ENCODE measurements at places on chromosomes 11 and 22.
A peak's percentile ranks its signal among the peaks of the same experiment; 100 is the strongest.

DNA sequence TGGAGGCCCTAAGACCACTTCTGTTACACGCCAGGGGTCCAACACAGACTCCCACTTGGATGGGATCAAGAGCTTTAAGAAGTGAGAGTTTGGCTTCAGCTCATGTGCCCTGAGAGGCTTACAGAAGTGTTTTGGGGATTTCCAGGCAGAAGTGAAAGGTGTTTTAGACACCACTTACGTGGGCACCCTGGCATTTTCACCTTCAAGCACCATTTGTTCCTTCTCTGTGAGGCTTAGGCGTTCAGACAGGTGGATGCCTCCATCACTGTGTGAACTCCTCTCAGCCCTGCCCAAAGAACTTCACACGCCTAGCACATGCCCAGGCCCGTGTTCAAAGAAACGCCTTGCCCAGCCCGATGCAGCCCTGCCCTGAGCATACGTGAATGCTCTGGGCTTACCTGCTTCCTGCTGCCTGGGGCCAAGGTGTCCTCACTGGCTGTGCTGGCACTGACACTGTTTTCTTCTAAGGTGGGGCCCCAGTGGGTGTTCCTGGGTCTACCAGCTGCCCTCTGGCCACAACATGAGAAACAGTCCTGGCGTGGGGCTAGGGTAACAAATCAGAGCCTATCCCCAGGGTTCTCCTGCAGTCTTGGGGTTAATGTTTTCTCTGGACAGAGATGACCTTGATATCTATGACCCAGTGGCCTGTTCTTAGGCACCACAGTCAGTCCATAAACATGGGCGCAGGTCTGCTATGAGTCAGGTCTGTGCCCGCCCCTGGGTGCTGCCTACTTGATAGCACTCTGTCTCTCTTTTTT, 34.0 kb downstream of the AMPD3 start:
- H3K4me1 ChIP-seq: peaks cover 17% of the 10 kb centered on the region
- H3K27ac ChIP-seq: no peak overlapping the region
- no peaks in the 10 kb centered on the region for H3K27me3 ChIP-seq
- no peak overlapping the region for H3K4me3 ChIP-seq
- H3K36me3 ChIP-seq: no peaks in the 10 kb centered on the region

DNA sequence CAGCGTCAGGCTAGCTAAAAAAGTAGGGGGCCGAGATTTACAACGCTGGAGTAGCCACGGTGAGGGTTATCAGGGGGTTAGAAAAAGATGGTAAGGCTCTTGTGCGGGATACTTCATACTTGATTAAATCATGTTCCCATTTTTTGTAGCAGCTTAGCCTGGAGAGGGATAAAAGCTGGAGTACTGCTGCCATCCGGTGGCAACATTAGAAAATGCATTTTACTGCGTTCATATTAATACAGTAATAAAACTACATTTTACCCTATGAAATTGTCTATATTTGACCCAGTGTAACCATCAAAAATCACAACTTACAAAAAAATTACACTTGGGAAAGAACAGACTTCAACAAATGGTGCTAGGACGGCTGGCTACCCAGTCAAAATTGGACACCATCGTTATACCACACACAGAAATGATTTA, 17.3 kb downstream of the RPUSD4 start:
- H3K4me1 ChIP-seq: no peaks in the 10 kb centered on the region
- DNase-seq: peak; percentile 67

DNA sequence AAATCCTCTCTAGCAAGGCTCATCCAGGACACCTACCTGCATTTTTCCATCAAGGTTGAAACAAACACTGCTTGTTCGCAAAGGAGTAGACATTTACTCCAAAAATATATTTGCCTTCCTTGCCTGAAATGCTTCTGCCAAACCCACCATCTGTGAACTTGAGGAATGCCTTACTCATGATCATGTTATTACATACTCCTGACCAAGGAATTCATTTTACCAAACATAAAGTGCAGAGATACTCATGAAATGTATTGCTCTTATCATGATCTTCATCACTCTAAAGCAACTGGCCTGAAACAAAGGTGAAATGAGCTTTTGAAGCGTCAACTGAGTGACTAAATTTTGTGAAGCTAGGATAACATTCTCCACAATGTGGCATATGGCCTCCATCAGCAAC, 243.1 kb upstream of the CCDC179 start:
- no peak for DNase-seq
- H3K4me3 ChIP-seq: no peak overlapping the region
- H3K4me1 ChIP-seq: no peaks in the 10 kb centered on the region
- H3K36me3 ChIP-seq: no peaks in the 10 kb centered on the region
- no peak overlapping the region for H3K27ac ChIP-seq

- H3K27me3 ChIP-seq: no peaks in the 10 kb centered on the region
- DNase-seq: peak; percentile 21
- no peak overlapping the region for H3K27ac ChIP-seq
- H3K36me3 ChIP-seq: no peaks in the 10 kb centered on the region
- no peak overlapping the region for H3K4me3 ChIP-seq
- H3K4me1 ChIP-seq: no peaks in the 10 kb centered on the region
These were observed 3.9 kb upstream of the VSIG10L2 start for GRCh38 chr11:125941619-125942611.

GRCh38 chr11:36304351-36304750, 8.3 kb downstream of the PRR5L start:
- H3K27me3 ChIP-seq: no peaks in the 10 kb centered on the region
- H3K36me3 ChIP-seq: no peaks in the 10 kb centered on the region
- H3K4me1 ChIP-seq: no peaks in the 10 kb centered on the region
- no peak overlapping the region for H3K27ac ChIP-seq

- no peak overlapping the region for H3K4me3 ChIP-seq
- H3K27me3 ChIP-seq: no peaks in the 10 kb centered on the region
- no peak for DNase-seq
- no peaks in the 10 kb centered on the region for H3K4me1 ChIP-seq
- H3K27ac ChIP-seq: no peak overlapping the region
These were observed 19.7 kb upstream of the RAB38 start for GRCh38 chr11:88194990-88195389.

DNA sequence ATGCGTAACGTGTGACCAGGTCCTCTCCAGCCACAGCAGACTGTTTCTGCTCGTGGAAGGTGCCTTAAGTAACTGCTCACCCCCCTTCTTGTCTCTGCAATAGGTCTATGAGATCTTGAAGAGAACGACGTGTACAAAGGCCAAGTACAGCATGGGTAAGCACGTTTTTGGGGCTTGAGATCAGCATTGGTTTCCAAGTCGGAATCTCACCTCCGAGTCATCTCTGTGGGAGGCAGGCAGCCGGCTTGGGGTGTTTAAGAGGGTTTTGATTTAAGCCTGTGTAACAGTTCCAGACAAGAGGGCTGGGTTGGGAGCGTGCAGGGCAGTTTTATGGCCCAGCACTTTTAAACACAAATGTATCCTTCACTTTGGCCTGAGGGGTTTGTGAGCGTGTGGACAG, 30.1 kb downstream of the ANO1 start:
- no peaks in the 10 kb centered on the region for H3K27me3 ChIP-seq
- no peaks in the 10 kb centered on the region for H3K36me3 ChIP-seq
- no peak overlapping the region for H3K27ac ChIP-seq
- H3K4me1 ChIP-seq: no peaks in the 10 kb centered on the region
- no peak overlapping the region for H3K4me3 ChIP-seq

- H3K4me1 ChIP-seq: peaks cover 16% of the 10 kb centered on the region
- H3K36me3 ChIP-seq: no peaks in the 10 kb centered on the region
- no peak overlapping the region for H3K27ac ChIP-seq
- no peak for DNase-seq
These were observed 29.8 kb downstream of the OR6Q1 start for GRCh38 chr11:58060535-58060934.

DNA sequence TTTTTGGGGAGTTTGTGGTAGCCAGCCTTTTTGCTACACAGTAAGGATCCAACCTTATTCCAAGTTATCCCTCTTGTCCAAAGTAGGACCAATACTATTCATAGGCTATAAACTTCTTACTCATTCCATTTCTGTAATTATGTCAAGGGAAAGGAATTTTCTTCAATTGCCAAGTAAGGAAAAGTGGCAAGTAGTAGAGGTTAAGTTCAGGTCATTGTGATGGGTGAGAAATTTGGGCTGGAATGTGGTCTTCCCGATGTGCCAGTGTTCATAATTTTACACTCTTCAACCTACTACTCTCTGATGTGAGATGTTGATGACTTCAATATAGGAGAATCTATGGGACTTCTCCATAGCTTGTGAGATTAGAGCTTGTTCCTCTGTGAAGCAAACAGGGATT, 648.8 kb downstream of the METTL15 start:
- peak overlapping the region; percentile 90 for H3K27ac ChIP-seq
- peak; percentile 83 for DNase-seq
- H3K27me3 ChIP-seq: no peaks in the 10 kb centered on the region
- H3K4me1 ChIP-seq: peaks cover 39% of the 10 kb centered on the region
- H3K4me3 ChIP-seq: peak overlapping the region; percentile 42

DNA sequence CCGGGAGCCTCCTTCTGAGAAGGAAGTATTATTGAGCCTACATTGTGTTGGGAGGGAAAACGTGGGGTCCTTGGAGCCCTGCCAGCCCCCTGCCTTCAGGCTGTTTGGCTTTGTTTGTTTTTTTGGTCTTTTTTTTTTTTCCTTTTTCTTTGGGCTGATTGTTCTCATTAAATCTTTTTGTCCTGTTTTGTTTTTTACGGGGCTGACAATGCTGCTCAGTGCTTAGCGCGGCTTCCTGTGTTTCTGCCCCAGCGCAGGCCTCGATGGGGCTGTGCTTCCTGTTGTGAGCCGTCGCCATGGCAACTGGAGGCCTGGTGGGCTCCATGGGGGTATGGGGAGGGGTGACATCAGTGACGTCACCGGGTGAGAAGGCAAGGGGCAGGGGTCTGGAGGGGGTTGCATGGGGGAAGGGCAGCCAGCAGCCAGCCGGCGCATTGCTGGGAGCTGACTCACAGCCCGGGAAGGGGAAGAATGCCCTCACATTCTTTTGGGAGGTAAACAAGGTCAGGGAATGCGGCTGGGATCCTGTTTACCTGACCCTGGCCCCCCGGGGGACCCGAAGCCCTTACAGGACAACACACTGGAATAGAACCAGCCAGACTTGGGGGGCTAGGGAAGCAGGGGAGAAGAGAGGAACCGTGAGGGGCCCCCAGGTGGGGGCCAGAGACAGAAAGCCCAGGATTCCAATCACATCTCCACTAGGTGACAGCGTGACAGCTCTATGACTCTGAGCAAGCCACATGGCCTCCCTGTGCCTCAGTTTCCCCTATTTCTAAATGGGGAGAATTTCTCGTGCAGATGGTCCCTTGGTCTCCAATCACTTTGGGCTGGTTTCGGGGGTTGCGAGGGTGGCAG, 22.2 kb upstream of the CBX7 start:
- H3K4me3 ChIP-seq: no peak overlapping the region
- H3K27me3 ChIP-seq: no peaks in the 10 kb centered on the region
- peaks cover 83% of the 10 kb centered on the region for H3K4me1 ChIP-seq

DNA sequence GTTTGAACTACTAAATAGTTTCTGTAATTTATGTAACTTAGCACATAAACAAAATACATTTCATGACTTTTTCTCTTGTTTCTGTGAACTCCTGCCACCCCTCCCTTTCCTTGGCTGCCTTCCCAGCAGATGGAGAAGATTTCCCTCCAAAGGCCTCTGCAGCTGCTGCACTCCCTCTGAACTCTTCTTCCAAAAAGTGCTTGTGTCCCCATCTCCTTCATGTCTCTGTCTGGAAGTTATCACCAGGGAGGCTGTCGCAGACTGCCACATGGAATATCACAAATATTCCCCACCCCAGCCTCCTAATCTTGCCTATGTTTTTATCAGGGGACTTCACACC, 1068.3 kb downstream of the OPCML start:
- H3K27me3 ChIP-seq: no peaks in the 10 kb centered on the region
- no peak for DNase-seq
- no peak overlapping the region for H3K27ac ChIP-seq
- no peaks in the 10 kb centered on the region for H3K4me1 ChIP-seq
- H3K36me3 ChIP-seq: no peaks in the 10 kb centered on the region
- no peak overlapping the region for H3K4me3 ChIP-seq

DNA sequence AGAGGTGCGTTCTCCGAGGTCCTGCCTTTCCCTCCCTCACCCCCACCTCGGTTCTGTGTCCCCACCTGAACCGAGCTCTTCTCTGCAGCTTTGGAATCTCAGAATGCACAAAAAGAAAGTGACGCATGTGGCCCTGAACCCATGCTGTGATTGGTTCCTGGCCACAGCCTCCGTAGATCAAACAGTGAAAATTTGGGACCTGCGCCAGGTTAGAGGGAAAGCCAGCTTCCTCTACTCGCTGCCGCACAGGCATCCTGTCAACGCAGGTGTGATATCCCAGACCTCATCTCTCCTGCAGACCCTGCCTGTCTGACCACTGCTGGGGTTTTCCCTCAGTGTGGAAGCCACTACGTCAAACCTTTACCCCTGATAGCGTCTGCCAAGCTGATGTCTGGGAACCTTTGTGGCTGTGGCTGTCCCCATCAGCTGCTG, 13.9 kb downstream of the ACP2 start:
- no peak overlapping the region for H3K4me3 ChIP-seq
- peaks cover 15% of the 10 kb centered on the region for H3K4me1 ChIP-seq
- DNase-seq: no peak
- H3K27me3 ChIP-seq: no peaks in the 10 kb centered on the region
- H3K36me3 ChIP-seq: peaks cover 16% of the 10 kb centered on the region
- H3K27ac ChIP-seq: no peak overlapping the region

DNA sequence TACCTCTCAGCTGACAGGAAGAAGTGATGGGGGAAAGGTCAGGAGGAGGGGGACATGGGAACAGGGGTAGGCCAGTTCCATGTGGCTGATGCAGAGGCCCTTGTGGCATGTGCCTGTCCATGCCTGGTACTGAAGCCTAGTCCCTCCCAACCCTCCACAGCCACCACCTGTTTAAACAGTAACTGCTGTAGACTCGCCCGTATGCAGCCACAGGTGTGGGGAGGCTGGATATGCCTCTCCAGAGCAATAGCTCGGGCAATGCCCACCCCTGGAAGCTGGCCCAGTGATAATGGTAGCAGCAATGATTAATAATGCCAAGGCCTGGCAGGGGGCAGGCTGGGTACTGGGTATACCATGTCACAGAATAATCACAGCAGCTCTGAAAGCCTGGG, 2.3 kb downstream of the SMTN start:
- H3K4me3 ChIP-seq: no peak overlapping the region
- no peak overlapping the region for H3K27ac ChIP-seq
- peaks cover 13% of the 10 kb centered on the region for H3K36me3 ChIP-seq
- no peak for DNase-seq
- no peaks in the 10 kb centered on the region for H3K27me3 ChIP-seq

- H3K27ac ChIP-seq: no peak overlapping the region
- DNase-seq: no peak
- no peaks in the 10 kb centered on the region for H3K36me3 ChIP-seq
- peaks cover 12% of the 10 kb centered on the region for H3K4me1 ChIP-seq
- no peak overlapping the region for H3K4me3 ChIP-seq
These were observed 98.6 kb upstream of the BLID start for GRCh38 chr11:122214567-122214966.

DNA sequence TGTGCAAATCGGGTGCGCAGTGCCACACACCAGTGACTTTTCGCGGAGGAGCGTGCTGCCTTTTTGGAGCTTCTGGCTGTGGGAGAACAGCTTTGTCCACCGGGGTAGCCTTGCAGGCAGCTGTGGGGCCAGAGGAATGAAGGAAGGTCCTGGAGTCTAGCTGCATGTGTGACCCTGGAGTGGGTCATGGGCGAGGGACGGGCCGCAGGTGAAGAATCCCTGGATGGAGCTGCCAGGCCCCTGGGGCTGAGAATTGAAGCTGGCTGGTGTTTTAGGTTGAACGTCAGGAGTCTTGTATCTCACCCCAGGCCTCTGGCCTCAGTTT, 8.6 kb downstream of the CCND1 start:
- no peak overlapping the region for H3K27ac ChIP-seq
- no peaks in the 10 kb centered on the region for H3K27me3 ChIP-seq
- peaks cover 35% of the 10 kb centered on the region for H3K36me3 ChIP-seq
- H3K4me1 ChIP-seq: peaks cover 2% of the 10 kb centered on the region

Measured in endothelial cell of umbilical vein (primary cell).